ENCODE measurements at places on chromosomes 3 and 15.

DNA sequence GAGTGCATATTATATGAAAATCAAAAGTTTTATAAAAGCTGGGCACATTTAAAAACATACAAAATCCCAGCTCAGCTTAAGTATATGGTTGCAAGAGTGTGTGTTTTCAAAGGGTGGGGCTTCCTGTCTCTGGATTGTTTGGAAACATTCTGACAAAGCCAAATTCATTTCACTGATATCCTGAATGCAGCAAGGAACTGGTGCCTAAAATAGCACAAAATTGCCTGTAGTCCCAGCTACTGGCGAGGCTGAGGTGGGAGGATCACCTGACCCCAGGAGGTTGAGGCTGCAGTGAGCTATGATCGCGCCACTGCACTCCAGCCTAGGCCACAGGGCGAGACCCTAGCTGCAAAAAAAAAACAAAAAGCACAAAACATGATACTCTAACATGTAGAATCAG, 13.0 kb upstream of the TJP1 start:
- DNase-seq = no peak

DNA sequence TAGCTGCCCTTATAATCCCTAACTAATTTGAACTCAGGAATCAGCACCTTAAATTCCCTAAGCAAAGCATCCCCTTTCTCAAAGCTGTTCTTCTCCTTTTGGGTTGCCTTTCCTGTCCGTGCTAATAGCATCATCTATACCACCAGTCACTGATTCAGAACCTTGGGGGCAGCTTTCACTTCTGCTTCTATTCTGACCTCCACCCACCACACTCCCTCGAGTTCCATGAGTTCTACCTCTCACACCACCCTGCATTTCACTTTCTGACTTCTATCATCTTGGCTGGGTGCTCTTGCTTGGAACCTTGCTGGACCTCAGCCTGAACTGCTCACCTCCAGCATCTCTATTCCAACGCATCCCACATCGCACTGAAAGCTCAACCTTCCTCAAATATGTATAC, 55.4 kb upstream of the KCNMB2 start:
- no peak for DNase-seq

DNA sequence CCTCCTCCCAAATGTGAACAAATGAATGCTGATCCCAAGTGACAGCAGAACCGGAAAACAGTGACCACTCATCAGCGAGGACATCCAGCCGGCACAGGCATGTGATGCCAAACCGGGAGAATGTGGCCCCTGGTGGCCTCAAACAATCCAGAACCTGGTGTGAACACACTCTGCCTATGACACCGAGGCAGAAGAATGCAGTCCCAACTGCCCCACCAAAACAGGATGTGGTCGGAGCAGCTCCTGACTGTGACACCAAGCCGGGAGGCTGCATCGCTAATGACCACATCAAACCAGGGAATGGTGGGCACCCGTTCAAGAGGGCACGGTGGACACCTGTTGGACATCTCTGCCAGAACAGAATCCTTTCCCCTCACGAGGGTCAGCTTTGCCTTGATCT, 15.4 kb downstream of the SCN5A start:
- DNase-seq = no peak

- no peak for DNase-seq
Measured at GRCh38 chr3:46904303-46905212, 27.0 kb downstream of the PTH1R start.

DNA sequence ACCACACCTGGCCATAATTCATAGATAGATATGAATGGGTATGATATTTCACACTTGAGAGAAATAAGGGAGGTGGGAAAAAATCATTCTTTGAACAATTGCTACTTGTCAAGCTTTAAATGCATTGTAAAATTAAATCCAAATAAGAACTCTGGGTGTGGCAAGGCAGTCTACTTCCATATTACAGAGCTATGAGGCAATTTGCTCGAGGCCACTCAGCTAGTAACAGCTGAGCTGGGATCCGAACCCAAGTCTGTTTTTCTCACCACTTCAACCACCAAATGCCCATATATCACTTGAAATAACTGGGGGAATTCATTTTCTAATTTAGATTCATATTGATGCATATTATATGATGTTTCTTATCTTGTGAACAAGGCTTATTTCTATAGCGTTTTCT, 482.2 kb upstream of the ADAMTS9 start:
- no peak for DNase-seq

DNA sequence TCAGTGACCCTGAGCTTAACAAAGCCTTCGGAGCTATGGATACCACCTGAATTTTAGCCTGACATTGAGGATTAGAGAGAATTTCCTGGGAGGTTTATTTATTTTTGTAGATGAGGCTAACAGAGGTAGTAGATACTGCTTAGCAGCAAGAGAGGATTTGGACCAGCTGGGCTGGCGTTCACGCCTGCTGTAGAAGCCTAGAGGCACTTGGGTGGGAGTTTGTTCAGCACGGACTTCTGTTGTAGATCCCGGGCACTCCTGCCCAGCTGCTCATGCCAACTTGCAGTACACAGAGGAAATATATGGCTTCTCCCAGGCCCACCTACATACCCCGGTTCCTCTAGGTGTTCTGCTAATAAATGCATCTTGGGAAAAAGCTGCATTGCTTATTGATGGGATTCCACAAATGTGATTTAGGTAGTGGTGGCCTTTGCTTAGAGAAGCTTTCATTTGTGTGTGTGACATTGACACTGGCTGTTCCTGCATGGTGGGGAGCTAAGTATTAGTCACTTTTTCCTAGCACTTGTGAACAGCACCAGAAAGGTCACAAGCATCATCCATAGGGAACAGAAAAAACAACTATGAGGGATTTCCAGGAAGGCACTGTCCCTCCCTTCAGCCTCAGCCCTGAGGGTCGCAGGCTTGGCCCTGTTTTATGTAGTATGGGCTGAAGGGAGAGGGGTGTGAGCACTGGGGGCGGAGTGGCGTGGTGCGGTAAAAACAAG, 324.8 kb upstream of the LRRFIP2 start:
- DNase-seq = no peak

DNA sequence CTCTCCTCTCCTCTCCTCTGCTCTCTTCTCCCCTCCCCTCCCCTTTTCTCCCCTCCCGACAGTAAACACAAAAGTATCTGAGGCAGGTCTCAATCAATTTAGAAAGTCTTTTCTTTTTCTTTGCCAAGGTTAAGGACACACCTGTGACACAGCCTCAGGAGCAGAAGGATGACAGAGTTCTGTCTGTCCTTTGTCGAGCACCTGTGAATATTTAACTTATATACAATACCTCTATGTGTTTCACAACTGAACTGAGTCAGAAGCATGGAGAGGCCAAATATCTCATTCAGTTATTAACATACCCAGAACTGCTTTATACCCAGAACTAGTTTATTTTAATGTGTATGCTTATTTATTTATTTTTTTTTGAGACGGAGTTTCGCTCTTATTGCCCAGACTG, 81.1 kb upstream of the ROBO1 start:
- no peak for DNase-seq

DNA sequence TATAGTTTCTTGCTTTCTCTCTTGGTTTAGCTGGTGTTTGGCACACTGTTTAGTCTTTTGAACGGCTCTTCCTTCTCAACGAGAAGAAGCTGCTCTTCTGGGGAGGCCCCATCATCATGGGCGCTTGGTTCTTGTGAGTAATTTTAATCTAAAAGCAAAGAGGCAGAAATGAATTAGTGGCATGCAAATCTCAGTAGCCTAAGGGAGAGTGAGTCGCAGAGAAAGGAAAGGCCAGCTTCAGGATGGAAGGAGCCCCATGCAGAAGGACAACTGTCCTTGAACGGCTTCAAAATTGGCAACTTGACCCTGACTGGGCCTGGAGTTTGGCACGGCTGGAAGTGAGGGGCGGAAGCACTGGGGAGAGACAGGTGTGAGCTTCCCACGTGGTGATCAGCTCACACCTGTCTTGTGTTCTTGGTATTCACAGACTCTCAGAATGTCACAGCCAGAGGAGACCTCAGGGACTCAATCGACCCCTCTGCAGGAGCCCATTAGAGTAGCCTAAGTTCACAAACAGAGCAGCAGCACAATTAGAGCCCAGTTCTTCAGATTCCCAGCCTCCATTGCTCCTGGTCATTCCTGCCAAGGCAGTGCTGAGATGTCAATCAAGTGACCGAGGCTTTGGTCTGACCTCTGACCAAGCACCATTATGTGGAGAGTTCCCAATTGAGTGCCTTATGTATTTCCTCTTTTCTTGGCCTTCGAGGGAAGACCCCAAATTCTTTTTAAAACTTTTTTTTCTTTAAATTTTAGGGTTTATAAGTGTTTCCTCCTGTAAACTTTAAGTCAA, 41.3 kb upstream of the ETV5 start:
- DNase-seq = no peak

GRCh38 chr15:96878129-96878528, 547.6 kb downstream of the NR2F2 start:
- DNase-seq = no peak

DNA sequence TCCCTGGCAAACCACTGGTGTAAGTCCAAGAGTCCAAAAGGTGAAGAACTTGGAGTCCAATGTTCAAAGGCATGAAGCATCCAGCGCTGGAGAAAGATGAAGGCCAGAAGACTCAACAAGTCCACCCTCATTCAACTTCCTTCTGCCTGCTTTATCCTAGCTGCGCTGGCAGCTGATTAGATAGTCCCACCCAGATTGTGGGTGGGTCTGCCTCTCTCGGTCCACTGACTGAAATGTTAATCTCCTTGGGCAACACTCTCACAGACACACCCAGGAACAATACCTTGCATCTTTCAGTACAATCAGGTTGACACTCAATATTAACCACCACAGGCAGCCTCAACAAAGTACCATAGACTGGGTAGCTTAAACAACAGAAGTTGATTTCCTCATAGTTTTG, 245.9 kb upstream of the IGF1R start:
- no peak for DNase-seq

DNA sequence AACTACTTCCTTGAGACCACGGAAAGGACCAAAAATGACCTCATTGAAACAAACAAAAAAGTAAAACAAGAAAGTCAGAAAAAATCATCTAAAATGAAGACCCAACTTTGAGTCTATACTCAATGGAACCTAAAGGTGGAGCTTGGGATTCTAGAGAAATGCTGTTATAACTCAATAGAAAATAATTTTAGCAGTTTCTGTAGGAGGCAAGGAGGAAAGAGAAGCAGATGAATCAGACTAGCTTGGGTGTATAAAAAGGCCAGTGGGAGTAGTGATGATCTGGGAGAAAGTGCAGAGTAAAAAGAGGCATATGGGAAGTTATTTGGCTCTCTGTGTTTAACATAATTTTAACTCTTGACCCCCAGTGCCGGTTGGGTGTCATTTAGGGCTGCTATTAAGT, 94.4 kb downstream of the TMCO5A start:
- no peak for DNase-seq

GRCh38 chr3:157300094-157300493, 136.6 kb upstream of the PTX3 start:
- no peak for DNase-seq

DNA sequence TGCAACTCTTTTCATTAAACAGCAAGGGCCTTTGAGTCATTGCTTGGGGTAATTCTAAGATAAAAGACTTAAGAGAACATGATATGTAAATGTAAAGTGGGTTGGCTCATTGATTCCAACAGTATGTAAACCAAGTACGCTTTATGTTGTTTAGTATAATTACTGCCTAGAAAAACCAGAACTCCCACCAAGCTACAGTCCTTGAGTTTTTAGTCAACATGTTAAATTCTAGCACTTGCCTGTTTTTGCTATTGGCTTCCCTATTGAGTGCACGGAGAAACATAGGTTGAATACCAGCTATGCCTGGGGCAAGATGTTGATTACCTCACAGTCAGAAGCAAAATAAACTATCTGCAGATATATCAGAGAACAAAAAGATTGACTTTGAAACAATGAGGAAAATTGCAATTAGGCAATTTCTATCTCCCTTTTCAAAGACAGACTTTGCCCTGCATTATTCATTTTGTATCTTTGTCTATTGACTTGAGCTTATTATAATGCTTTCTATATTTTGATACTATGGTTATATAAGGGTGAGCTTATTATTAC, 179.3 kb downstream of the ZPLD1 start:
- no peak for DNase-seq

- DNase-seq = no peak
Measured at GRCh38 chr15:80779658-80780415, 667 bp downstream of the CEMIP start.

GRCh38 chr3:107669669-107670068, 146.9 kb downstream of the BBX start:
- no peak for DNase-seq

- DNase-seq = no peak
Measured at GRCh38 chr15:89674526-89674925, 4.6 kb downstream of the PLIN1 start.

GRCh38 chr15:27701956-27702355, 397.2 kb downstream of the OCA2 start:
- DNase-seq = no peak

DNA sequence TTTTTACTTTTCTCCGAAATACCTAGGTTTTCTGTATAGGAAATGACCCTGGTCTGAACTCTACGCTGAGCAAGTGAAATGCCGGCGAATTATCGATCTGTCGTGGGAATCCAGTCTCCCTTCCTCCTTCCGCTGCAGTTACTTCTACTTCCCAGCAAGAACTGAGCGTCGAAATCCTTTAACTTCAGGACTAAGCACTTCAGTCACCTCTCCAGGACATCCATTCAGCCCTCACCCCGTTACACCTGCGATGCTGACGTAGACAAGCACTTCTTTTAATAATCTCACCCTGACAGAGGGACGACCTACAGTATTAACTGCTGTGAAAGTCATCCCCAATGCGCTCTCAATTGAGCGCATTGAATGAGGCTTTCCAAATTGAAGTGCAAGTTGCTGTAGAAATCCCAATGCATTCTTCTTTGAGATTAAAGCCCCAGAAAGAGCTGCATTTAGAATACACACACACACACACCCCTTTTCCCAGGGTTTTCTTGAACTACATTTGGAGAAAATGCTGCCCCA, 1.3 kb downstream of the TOP2B start:
- DNase-seq = no peak

DNA sequence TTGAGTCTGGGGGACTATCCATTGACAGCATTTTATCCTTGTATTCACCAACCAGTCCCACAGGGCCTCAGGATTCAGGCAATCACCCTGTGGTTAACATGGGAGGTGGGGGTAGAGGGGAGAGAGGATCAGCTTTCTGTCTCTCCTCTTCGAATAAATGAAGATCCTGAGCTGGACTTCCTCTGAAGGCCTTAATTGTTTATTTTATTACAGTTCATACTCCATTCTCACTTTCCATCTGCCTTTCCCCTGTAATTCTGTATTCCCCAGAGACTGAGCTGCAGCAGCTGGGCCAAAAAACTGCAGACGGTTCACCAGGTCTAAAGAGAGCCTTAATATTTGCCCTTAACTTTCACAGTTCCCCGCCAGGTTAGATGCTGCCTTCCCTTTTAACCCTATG, 11.9 kb downstream of the TAGLN3 start:
- no peak for DNase-seq

DNA sequence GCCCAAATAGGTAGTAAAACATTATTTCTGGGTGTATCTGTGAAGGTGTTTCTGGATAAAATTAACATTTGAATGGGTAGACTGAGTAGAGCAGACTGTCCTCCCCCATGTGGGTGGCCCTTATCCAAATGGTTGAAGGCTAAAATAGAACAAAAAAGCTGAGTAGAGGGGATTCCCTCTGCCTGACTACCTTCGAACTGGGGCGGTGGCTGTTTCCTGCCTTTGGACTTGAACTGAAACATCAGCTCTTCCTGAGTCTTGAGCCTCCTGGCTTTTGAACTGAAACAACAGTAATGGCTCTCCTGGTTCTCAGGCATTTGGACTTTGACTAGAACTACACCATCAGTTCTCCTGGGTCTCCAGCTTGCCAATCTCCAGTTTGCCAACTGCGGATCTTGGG, 4.4 kb upstream of the GPR176 start:
- DNase-seq = no peak

GRCh38 chr3:173730391-173730790, 332.8 kb downstream of the NLGN1 start:
- no peak for DNase-seq

GRCh38 chr15:48584090-48584811, 61.3 kb downstream of the FBN1 start:
- no peak for DNase-seq

Measured in keratinocyte (primary cell).